ENCODE measurements at places on chromosomes 2 and 18. TPM values are rescaled to one million over a fixed set of nuclear protein-coding genes. Genes with fewer than 3 reads are reported as not detected.

MAP3K19 gene
- total RNA-seq = not detected

MFSD2B gene
- total RNA-seq = 0.09 TPM

SNTG2 gene
- total RNA-seq = 0.57 TPM

UGT1A10 gene
- not detected for total RNA-seq

NEB gene
- total RNA-seq = 0.64 TPM

ITPRIPL1 gene
- 34.2 TPM for total RNA-seq

UGT1A5 gene
- not detected for total RNA-seq

ITGB6 gene
- total RNA-seq = not detected

ACMSD gene
- not detected for total RNA-seq

CCDC85A gene
- total RNA-seq = not detected

LONRF2 gene
- 0.27 TPM for total RNA-seq

PDCL3 gene
- 36.7 TPM for total RNA-seq

GPR55 gene
- 2.9 TPM for total RNA-seq
